ENCODE measurements at places on chromosomes 13 and 19.

- no peak for DNase-seq
These were observed 56.6 kb downstream of the SLITRK1 start for GRCh38 chr13:83825676-83826075.

DNA sequence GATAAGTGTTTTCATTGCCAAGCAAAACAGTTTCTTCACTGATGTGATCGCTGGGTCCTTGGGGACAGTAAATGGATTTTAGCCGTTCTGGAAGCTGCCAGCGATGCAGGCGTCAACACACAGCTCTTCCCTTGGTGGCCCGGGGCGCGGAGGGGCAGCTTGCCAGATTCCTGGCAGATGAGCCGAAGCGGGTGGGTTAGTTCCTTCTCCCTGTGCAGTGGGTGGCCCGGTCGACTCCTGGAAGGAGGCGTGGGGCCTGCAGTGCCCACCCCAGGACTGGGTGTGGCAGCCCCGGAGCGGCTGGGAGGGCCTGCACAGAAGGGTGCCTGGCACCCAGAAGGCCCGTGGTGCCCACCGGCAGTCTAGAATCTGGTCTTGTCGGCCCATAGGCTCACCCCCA, 69.0 kb downstream of the KDM4B start:
- DNase-seq, result no peak

DNA sequence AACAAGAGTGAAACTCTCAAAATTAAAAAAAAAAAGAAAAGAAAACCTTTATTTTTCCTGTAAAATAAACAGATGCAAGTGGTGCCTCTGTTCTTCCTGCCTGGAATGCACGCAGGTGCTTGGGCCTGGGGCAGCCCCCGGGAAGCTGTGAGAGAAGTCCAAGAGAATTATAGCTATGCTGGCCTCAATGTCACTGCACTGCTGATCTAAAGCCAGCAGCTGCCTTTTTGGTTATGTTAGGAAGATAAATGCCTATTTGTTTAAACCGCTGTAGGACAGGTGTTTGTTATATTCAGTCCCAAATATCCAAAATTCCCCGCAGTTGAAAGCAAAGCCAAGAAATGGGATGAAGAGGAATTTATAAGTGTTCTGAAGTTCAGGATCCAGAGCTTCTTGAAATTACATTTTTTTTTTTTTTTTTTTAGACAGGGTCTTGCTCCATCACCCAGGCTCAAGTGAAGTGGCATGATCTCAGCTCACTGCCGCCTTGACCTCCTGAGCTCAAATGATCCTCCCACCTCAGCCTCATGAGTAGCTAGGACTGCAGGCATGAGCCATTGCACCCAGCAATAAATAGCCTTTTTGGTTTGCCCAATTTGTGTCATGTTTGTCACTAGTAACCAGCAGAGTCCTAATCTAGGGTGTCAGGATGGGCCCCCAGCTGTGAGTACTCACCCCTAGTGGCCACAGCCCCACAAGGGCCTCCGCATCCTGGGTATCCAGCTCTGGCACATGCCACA, 2.2 kb downstream of the RINL start:
- no peak for DNase-seq

DNA sequence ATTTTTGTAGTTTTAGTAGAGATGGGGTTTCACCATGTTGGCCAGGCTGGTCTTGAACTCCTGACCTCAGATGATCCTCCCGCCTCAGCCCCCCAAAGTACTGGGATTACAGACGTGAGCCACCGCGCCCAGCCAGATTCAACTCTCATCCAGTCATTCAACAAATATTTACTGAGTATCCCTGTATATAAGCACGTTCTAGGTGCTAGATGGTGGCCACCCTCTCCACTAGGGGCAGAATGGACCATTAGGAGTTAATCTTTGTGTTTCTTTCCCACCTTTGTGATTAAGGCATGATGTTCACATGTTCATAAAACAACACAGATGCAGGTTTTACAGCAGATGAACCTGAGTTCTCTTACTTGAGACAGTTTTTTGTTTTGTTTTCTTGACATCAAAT, 7.3 kb downstream of the SHKBP1 start:
- no peak for DNase-seq

- no peak for DNase-seq
These were observed 446.4 kb downstream of the COG6 start for GRCh38 chr13:40101708-40102359.

DNA sequence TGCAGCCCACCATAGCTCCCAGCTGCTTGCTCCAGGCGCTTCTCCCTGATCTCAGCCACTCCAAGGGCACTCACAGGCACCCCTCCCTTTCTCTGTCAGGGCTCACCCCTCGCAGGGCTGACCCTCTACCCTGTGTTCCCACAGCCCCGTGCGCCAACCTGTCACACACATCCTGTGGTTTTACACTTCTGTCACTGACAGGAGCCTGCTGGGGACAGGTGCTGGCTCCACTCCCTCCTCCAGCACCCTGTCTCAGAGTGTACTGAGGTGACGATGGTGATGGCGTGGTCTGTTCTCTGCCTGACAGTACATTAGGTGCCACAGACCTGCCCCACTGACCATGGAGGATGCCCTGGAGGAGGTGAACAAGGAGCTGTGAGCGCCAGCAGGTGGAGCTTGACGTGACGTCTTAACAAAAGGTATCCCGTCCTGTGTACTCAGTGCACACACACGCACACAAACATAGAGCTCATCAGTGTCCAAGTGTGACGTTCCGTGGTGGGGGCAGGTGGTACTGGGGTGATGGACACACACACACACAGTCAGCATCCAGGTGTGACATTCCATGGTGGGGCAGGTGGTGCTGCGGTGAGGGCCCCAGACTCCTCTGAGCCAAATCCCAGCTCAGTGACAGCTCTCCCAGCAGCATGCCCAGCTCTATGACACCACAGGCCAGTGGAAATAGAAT, 20.9 kb downstream of the C19orf44 start:
- DNase-seq, result no peak

DNA sequence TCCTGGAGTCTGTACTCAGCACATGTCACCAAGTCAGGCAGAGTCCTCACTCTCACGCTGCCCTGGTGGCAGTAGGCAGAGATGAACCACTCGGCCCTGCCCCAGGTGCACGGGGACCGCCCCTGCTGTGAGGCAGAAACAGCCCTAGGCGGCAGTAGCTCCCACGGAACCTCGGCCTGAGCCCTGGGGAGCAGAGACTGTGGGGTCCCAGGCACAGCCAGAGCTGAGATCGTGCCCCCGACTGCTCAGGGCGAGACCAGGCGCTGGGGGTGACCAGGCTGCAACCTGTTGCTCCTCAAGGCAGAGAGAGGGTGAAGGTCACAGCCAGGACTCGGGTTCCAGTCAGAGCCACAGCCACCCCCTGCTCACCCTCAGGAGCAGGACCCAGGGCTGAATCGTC, 34.9 kb downstream of the AP1M1 start:
- no peak for DNase-seq

Measured in esophagus squamous epithelium (tissue), 5 donors.